ENCODE measurements at places on chromosomes 5 and 9. TPM values are rescaled to one million over a fixed set of nuclear protein-coding genes. Genes with fewer than 3 reads are reported as not detected.

DNA sequence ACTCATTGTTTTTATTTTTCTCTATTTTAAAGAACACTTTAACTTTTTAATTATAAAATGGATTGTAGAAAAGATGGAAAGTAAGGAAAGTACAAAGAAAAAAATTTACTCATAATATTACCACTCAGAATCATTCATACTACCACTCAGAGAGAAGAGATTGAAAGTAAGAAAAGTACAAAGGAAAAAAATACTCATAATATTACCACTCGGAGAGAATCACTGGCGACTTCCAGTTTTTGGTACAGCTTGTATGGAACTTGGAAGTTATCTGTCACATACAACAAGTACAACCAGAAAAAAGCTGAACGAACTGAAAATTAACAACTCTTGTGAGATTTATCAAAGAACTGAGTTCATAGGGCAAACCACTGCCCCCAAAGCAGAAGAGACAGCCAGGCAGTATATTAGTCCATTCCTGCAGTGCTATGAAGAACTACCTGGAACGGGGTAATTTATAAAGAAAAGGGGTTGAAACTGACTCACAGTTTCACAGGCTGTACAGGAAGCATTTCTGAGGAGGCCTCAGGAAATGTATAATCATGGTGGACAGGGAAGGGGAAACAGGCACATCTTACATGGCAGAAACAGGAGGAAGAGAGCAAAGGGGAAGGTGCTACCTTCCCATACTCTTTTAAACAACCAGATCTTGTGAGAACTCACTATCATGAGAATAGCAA is 183.9 kb downstream of the SMARCA2 start:
- no peak for DNase-seq

Gene SLC9A3
- total RNA-seq: 5.5 TPM

DNA sequence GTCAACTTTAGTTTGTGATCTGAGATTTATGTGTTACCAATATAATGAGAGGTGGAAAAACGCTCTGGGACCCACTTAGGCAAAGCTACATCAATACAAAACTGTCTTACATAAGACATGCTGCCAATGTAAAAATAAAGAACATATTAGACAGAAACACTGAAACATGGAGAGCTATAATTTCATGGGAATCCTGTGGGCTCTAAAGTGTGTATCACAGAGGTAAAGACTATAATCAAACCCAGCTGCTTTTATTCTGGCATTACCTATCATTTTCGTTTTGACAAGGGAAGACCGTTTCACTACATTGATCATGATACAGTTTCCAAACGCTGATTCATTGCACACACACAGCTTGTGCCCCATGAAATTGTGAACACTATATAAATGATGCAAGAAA is 400.5 kb upstream of the TUSC1 start:
- no peak for DNase-seq

Gene SLC34A3
- total RNA-seq: not detected

Gene PCDHGB6
- total RNA-seq: 0.10 TPM

Gene CDX1
- not detected for total RNA-seq

GRCh38 chr5:176573564-176574296 is 24.6 kb downstream of the CDHR2 start:
- peak; percentile 36 for DNase-seq

Gene CDC23
- 56.1 TPM for total RNA-seq

Gene SHOC1
- not detected for total RNA-seq
